ENCODE measurements at places on chromosomes 11 and 22.

DNA sequence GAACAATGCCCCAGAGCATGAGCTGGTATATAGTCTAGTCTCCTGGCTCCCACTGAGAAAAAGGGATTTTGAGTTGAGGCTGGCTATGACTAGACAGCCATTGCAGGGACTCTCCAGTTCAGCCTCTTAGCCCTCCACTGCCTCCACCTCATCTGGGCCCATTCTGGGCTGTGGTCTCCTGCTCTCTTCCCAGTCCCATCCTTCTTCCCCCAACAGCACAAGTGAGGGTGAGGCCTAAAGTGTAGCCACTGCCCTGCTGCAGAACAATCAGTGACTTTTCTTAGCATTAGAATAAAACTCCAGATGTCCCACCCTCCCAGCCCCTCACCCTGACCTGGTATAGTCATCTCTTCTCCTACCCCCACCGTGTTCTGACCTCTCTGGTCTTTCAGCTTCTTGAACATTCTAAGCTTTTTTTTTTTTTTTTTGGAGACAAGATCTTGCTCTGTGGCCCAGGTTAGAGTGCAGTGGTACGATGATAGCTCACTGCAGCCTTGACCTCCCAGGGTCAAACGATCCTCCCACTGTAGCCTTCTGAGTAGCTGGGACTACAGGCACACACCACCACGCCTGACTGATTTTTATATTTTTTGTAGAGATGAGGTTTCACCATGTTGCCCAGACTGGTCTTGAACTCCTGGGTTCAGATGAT lies 4.3 kb downstream of the MED15 start:
- no peak for DNase-seq

- DNase-seq, result no peak
These were observed 67.3 kb downstream of the IGF2 start for GRCh38 chr11:2071748-2072385.

GRCh38 chr11:109851780-109852390 lies 241.3 kb upstream of the ZC3H12C start:
- DNase-seq, result no peak

DNA sequence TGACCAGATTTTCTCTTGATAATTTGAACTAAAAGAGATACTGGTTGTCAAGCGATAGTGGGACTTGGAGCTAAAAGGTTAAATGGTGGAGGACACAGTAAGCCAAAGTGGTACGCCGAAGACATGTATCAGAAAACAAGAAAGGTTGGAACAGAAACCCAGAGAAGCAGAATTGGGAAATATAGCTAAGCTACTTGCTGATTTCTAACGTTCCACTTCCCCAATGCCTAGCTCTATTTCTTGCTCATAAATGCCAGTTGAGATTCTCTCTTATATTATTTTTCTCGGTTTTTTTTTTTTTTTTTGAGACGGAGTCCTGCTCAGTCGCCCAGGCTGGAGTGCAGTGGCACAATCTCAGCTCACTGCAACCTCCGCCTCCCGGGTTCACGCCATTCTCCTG lies 12.7 kb downstream of the TMEM41B start:
- no peak for DNase-seq

DNA sequence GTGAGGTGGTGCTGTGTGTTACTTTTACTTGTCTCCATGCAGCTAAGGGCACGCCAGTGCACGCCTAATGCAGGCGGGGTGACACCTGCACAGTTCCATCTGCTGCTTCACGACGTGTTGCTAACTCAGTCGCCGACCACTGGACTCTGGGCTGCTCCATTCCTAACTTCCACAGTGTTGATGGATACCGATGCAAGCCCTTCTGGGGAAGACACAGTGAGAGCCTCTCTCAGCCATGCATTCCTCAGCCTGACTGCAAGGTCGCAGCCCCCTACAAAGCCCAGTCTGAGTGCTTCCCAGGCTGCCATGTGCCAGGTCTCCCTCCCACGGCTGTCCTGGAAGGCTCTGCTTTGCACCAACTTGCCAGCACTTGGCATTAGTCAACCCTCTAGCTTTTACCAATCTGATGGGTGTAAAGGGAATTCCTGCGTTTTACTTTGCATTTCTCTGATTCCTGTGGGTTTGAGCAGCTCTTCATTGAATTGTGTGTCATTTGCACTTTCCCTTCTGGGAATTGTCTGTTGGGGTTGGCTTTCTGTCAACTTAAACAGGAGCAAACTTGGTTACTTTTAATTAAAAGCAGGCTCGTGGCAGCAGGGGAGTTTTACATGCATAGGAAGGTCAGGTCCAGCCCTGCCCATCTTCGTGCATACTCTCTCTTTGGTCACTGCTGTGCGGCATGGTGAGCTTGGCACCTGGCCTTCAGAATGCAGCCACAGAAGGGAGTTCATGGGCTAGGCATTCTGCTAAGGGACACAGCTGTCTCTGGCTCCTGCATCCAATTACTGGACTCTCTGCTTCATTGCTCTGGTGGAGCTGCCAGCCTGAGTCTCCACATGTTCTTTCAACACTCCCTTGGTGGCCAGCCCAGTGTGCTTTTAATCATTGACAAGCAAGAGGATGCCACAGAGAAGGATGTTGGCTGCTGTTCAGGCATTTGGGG lies 34.6 kb upstream of the SHANK2 start:
- no peak for DNase-seq

GRCh38 chr11:109936661-109937180 lies 156.5 kb upstream of the ZC3H12C start:
- DNase-seq, result no peak

GRCh38 chr22:45064313-45065278 lies 54.8 kb upstream of the PHF21B start:
- DNase-seq, result no peak

DNA sequence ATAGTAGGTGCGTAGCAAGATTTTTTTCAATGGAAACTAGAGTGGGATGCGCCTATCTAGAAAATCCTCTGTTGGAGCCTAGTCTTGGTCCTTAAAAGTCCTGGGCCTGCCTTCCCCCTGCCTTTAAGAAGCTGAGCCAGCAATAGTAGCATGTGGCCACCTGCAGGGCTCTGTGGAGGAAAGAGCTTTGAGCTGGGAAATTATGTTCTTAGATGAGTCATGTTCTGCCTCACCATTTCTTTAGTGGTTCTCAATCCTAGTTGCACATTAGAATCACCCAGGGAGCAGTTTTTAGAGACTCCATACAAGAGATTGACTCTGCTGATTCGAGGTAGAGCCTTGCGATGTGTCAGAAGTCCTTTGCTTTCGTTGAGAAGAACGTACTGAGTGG lies 133.5 kb downstream of the COMMD9 start:
- no peak for DNase-seq

GRCh38 chr11:32435511-32435941 lies at the start of gene WT1:
Gene WT1 (minus strand): TSS chr11:32435539.
- DNase-seq, result no peak

DNA sequence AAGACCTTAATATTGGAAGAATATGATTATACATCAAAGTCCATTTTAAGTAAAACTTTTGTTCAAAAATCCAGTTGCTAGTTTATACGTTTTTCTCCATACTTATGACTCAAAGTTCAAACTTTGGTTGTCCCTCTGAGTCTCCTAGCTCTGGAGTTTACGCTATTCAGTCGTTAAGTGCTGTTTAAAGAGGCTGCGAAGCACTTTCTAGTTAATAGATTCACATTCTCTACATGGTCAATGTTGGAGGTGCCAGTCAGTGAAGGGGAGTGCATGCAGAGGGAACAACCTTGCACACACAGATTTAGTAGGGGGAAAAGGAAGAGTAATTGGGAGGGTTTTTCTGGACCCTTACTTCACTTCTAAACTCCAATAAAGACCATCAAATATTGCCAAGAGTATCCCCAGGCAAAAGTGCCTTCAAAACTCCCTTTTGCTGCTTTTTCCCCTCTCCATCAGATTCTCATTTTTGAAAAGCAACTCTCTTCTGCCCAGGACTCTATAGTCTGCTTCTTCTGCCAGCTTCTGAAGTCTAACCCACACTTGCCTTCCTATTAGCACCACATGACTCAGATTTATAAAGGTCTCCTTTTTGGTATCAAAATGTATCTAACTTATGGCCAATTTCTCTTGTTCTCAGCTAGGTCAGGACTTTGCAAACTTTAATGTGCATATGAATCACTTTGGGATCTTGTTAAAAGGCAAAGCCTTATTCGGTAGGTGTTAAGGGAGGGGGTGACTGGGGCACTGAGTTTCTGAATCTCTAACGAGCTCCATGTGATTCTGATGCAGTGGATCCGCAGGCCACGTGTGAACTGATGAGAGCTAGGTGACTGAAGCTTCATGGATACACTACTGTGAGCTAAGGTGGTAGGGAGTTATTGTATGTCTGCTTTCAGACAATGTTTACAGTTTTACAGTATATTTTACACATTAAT lies 96.2 kb upstream of the MTMR2 start:
- no peak for DNase-seq

DNA sequence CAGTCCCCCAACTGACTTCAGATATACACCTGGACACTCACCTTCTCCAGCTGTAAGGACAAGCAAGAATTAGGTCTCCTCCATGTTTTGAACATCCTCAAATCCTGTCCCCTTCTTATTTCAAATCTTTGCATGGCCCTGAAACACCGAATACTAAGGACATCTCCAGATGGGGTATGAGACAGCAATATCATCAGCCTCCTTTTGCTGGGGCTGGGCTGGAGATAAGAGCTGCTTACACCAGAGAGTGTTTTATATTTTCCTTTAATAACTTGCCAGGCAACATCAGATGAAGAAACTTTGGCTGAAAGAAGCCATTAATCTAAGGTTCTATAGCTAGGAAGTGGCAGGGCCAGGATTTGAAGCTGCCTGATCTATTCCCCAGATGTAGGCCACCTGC lies 21.6 kb downstream of the TUG1 start:
- no peak for DNase-seq

- no peak for DNase-seq
These were observed 202.5 kb downstream of the TRIM29 start for GRCh38 chr11:119935349-119935925.

DNA sequence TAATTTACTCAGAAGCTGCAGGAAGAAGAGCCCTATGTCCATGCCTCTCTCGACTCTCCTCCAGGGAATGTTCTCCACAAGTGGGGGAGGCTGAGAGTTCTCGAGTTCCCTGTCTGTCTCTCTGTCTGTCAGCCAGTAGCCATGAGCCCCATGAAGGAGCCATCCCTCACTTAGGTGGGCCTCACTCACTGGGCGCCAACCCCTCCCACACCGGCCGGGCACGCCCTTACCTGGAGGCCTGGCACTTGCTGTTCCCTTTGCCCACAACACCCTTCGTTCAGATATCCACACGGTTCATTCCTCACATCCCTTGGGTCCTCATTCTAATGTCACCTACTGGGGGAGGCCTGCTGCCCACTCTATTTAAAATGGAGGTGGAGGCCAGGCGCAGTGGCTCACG lies 14.2 kb upstream of the IL10RA start:
- no peak for DNase-seq

DNA sequence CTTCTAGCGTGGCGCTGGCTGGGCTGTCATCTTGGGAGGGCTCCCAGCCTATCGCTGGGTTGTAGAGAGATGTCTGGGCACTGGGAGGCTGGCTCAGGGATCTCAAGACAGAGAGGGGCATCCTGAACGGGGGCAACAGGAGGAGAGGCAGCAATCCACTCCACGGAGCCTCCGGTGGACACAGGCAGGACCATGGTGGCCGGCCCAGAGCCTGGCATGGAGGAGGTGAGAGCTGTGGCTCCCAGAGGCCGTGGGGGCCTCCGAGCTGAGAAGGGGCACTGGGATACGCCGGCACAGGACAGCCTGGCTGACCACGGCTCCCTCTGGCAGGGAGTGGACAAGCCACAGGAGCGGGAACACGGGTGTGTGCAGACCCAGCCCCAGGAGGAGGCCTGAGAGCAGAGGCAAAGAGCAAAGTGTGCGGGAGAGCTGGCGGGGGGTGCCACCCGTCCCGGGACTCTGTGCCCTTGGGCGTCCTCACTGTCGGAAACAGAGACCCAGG lies 9.1 kb downstream of the MRGPRF start:
- DNase-seq, result no peak

- DNase-seq, result no peak
These were observed 388.6 kb downstream of the TBC1D22A start for GRCh38 chr22:47151064-47151463.

GRCh38 chr11:1727096-1727690 lies 23.2 kb downstream of the IFITM10 start:
- no peak for DNase-seq

DNA sequence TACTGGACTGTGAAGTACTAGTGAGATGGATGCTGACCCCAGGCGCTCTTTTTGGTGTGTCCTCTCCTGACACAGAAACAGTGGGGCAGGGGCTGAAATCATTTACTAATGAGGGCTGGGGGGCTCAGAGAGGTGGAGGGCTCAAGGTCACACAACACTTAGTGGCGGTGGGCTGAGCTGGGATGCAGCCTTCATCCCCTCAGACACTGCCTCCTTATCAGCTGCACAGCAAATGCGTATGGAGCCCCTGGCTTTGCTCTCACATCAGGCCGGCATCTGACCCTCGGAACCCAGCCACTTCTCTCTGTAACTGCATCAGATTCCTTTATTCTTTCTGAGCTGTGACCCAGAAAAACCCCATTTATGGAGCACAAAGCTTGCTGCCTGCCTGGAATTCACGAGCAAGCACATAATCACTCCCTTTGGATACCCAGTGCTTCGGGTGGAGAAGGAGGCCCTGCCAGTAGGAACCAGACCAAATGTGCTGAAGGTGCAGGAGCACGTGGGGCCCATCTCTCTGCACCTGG lies 736.6 kb downstream of the TBC1D22A start:
- DNase-seq, result no peak

DNA sequence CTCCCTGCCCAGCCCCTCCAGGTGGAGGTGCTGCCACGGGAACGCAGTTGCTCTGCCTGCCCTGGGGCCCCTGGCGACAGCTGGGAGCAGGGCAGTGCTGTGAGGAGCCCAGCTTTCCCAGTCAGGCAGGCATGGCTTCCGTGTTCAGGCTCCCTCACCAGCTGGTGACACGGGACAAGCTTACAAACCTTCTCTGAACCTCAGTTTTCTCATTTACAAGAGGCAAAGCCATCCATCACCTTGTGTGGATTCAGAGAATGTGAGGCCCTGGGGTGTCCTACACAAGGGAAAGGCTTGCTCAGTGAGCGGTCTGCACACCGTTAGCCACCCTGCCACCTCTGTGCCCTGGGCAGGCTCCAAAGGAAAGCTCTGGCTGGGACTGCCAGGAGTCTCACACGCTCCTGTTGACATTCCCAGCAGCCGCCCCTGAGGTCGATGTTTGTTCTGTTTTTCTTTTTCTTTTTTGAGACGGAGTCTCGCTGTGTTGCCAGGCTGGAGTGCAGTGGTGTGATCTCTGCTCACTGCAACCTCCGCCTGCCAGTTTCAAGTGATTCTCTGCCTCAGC lies 23.5 kb downstream of the SUN2 start:
- no peak for DNase-seq

- no peak for DNase-seq
These were observed 31.8 kb downstream of the TMPRSS5 start for GRCh38 chr11:113674397-113674685.

DNA sequence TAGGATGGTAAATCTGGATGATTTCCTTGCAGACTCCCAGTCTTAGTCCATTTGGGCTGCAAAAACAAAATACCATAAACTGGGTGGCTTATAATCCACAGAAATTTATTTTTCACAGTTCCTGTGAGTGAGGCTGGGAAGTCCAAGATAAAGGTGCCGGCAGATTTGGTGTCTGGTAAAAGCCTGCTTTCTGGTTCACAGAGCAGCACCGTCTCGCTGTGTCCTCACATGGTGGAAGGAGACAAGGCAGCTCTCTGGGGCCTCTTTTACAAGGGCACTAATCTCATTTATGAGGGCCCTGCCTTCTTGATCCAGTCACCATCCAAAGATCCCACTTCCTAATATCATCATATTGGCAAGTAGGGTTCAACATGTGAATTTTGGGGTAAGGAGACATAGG lies 8.9 kb downstream of the USP47 start:
- DNase-seq, result no peak
